ENCODE measurements at places on chromosomes 3 and 15.

- DNase-seq: no peak
Observed at GRCh38 chr15:41804361-41804760, 23.5 kb upstream of the JMJD7 start.

DNA sequence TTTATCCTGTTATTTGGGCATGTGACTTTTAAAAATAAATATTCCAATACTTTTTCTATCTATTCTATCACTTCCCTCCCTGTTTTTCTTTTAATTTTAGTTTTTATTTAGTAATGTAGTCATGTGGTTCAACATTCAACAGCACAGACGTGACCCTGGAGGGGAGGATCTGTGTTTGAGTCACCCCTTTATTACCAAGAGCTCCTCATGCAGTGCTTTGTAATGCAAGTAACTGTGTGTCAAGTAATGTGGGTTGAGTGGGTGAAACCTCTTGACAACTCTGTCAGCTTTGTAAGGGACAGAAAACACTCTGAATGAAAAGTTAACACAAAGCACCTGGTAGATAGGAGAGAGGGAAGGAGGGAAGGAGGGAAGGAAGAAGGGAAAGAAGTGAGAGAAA is 89.7 kb upstream of the FGF12 start:
- DNase-seq: no peak

GRCh38 chr3:17195856-17196604 is 311.3 kb downstream of the PLCL2 start:
- no peak for DNase-seq

- peak; percentile 74 for DNase-seq
Observed at GRCh38 chr3:184693011-184693975, 18.6 kb downstream of the MAGEF1 start.

GRCh38 chr3:101809178-101810021 is 30.4 kb downstream of the NXPE3 start:
- DNase-seq: no peak

GRCh38 chr15:74584779-74585178 is 30.9 kb upstream of the CLK3 start:
- DNase-seq: no peak

DNA sequence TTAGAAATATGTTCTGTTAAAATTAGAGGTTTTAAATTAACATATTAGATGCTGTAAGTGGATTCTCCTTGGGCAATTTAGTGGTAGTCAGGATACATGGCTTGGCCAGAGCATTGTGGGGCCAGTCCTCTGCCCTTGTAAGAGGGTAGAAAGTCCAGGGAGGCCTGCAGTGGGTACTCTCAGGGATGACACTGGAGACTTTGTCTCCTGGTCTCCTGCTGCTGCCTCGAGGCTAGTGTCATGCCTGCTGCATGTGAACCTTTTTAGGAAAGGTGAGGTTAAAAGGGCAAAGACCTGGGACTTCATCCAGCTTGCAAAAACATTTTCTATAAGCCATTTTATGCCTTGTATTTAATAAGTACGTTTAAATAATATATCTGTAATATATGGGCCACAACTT is 96.8 kb upstream of the PROK2 start:
- no peak for DNase-seq

DNA sequence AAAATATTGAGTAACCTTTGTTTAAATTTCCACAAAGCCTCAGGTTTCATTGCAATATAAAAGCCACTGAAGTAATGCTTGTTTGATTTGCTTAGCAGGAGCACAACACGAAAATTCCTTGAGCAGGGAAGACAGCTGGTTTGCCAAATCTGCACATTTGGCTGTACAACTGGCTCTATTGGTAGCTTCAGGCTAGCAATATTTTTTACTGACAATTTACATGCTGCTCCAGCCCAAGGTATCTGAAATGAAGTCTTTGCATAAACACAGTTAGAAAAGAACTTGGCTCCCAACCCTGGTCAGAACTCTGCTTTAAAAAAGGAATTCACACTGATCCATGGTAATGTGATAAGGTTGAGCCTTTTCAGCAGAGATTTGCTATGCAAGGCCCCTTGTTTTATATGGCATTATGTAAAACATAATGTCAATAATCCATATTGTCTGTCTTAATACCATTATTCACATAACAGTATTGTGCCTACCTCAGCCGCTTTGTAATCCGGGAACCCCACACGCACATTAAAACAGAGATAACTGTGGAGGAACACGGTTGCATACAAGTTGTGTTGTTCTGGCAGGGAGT is 55.7 kb upstream of the CHL1 start:
- DNase-seq: no peak

DNA sequence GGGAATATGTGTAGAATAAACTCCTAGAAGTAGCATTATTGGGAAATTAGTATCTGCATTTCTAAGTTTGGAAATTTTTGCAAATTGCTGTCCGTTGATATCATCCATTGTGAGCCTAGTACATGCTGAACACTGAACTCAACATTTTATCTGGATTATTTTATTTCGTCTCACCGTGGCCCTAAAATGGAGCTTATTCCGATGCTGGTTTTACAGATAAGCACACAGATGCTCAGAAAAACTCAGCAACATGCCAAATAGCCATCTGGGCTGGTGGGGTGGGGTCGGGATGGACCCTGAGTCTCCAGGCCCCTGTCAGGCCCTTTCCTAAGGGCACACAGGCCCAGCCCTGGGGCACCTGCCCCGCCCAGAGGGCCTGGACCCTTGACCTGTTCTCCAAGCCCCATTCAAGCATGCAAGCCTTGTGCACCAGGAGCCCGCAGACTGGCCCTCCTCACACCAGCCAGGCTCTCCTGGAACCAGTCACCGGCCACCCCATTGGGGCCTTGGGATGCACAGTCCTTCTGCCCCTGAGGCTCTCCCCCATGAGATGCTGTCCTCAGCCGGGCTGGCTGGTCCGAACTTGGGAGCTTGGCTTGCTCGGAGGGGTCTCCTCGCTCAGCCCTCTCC is 20.7 kb upstream of the KLF13 start:
- DNase-seq: no peak

- DNase-seq: no peak
Observed at GRCh38 chr3:40623567-40623966, 98.8 kb downstream of the ZNF621 start.

DNA sequence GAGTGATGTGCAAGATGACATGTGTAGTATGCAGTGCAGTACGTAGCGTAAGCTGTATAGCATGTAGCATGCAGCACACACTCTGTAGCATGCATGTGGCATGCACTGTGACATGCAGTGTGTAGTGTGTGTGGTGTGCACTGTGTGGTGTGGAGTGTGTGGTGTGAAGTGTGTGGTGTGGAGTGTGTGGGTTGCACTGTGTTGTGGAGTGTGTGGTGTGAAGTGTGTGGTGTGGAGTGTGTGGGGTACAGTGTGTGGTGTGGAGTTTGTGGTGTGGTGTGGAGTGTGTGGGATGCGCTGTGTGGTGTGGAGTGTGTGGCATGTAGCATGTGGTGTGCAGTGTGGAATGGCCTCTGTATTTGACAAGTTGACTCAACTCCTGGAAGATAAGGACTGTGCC is 39.2 kb downstream of the ROPN1B start:
- DNase-seq: no peak

DNA sequence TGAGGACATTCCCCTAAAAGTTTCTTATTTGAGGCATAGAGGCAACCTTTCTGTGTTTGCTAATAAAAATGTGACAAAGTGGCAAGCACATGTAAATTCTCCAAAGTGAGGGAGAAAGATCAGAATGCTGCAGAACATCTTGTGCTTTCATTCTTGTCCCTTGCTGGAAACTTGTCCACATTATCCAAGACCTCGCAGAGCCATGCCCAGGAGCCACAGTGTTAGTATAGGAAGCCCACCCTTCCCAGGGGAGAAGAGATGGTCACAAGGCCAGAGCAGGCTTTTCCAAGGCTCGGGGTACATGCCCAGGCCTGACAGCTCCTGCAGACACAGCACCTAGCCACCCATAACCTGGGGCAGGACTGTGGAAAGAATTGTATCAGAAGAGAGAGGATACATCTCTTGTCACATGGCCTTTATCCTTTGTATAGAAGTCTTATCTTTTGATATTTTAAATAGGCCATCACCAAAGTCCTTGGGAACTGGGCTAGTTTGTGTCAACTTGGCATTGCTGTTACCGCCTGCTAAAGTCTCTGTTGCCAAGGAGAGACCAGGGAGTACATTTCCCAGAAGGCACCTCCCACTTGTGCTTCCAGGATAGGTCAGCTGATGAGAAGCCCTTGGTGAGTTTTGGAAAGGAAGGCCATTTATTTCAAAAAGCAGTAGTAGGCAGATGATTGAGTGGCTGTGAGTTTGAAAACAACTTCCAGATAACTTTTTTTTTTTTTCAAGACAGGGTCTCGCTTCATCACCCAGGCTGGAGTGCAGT is 10.5 kb downstream of the DLEC1 start:
- no peak for DNase-seq

DNA sequence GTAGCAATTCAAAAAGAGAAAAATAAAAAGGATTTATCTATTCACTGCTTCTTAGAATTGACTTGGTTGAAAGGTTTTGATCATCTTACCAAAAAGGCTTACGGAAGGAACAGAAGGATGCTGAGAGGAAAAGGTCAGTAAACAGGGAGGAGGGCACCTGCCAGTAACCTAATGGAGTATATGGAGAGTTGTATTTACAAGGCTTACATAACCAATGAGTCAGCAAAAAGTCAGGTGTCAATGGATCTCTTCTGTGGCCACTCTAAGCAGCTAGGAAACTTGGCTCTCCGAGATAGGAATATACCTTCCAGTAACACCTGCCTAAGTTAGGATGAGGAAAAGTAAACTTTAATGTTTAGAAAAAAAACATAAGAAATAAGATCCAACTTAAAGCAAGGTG is 80.5 kb upstream of the PLXND1 start:
- no peak for DNase-seq

GRCh38 chr3:73556520-73557372 is 68.0 kb downstream of the PDZRN3 start:
- DNase-seq: peak; percentile 64

DNA sequence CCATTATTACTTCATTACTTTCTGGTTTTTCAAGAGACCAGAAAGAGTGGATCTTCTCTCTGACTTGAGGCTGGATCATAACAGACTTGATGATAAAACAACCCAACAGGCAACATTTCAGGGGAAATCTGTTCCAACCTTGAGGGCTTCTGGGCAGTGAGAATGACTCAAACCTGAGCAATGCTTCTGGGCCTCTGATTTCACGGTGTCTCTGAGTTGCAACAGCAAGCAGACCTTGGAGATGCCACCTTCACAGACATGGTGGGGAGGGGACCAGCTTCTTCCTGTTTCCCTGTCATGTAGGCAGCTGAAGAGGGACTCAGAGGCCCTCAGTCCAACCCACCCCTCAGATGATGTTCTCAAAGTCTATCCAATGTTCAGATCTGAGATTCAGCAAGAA is 104.0 kb downstream of the ABHD5 start:
- no peak for DNase-seq

GRCh38 chr15:51229907-51230330 is 108.5 kb downstream of the CYP19A1 start:
- DNase-seq: no peak

GRCh38 chr15:34490417-34491193 is 53.0 kb upstream of the GOLGA8A start:
- DNase-seq: no peak

DNA sequence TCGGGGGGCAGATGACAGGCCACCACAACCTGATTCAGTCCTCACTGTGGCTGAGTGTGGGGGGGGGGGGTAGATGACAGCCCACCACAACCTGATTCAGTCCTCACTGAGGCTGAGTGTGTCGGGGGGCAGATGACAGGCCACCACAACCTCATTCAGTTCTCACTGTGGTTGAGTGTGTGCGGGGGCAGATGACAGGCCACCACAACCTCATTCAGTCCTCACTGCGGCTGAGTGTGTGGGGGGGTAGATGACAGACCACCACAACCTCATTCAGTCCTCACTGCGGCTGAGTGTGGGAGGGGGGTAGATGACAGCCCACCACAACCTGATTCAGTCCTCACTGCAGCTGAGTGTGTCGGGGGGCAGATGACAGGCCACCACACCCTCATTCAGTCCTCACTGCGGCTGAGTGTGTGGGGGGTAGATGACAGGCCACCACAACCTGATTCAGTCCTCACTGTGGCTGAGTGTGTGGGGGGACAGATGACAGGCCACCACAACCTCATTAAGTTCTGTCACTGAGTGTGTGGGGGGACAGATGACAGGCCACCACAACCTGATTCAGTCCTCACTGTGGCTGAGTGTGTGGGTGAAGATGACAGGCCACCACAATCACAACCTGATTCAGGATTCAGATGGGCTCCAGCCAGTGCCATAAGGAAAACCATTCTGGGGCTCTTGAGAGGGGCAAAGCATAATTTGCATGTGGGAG is 16.9 kb downstream of the ZNF717 start:
- DNase-seq: no peak

DNA sequence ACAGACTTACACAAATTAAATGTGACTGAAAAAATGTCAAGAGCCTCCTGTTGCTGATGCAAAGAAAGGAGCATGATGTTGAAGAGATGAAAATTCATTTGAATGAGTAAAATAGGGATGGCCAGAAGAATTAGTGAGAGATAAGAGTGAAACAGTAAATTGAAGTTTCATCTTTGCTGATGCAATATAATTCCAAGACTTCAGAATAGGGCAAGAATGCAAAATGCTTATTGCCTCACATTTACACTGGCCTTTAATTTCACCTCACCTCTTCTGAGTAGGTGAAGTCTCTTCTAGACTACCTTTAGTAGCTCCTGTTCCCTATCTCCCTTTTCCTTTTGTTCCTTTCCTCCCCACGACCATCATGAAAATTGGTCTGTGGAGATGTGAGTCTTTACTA is 15.3 kb upstream of the MAPK6 start:
- DNase-seq: no peak

GRCh38 chr3:13568515-13569028 is 19.6 kb downstream of the FBLN2 start:
- no peak for DNase-seq

DNA sequence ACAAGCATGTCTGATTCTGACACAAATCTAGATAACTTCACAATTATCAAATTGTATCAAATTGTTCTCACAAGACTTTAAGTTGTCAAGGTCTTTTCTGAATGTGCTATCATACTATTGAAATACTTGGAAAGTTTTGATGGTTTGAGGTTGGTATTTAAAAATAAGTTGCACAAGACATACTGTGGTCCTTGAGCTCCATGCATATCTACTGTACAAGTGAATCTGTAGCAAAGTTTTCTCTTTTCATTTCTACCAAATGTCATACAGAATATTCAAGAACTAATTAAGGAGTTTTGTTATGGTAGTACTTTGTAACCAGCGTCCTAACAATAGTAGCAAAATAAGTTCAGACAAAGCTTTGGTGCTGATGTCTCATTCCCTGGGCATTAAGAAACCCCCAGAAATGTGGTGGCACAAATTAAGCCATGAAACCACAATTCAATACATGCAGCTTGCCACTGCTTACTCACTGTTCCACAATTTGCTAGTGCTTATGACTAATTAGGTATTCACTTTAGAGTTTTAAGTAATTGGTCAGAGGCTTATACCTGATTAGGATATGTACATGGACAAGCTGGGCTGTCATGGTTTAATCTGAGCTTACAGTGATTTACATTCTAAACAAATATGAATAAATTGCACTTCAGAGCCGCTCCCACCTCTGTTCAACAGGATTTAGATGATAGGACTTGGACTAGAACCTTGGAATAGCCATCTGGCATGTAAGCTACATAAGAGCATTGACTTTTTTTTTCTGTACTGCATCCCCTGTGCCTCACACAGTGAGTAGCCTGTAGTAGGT is 8.8 kb downstream of the TBC1D23 start:
- no peak for DNase-seq

GRCh38 chr15:96882121-96882772 is 551.7 kb downstream of the NR2F2 start:
- no peak for DNase-seq

Measured in femur (tissue), 1 donor.